ENCODE measurements at places on chromosomes 1 and 21.

DNA sequence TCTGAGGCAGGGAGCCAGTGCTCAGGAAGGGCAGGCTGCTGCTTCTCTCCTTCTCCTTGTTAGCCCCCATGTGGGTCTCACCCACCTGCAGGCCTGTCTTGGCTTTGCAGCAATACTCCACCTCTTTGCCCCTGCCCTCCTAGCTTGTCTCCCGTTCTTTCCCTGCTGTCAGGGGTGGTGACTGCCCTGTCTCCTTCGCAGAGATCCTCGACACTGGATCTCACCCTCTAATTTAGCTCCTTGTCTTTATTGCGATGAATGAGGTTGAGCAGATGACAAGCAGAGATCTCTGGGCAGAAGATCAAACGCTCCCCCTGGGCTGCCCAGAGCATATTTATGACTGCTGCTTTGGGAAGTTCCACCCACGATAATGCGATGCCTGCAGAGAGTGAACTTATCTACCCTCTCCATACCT is 199.2 kb downstream of the ROR1 start:
- no peak for DNase-seq

GRCh38 chr1:166133276-166133841 is 33.4 kb downstream of the FAM78B start:
- no peak for DNase-seq

GRCh38 chr1:21633992-21634805 is 35.0 kb downstream of the RAP1GAP start:
- DNase-seq = no peak

DNA sequence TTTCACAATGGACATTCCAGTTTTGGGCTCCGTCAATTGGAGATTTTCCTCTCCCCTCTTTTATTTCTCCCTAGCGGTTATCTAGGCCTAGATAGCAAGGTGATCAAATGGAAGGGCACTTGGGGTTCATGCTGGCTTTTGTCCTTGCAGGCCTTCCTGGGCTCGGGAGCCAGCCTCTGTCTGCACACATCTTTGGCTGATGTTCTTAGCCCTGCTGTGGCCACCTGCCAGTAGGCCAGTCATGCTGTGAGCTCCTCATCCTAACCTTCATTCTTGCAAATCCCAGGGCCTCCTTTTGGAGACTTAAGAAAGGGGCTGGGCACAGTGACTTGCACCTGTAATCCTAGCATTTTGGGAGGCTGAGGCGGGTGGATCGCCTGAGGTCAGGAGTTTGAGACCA is 13.5 kb downstream of the TIE1 start:
- DNase-seq = no peak

GRCh38 chr1:53025034-53025768 is 36.8 kb upstream of the PODN start:
- DNase-seq = no peak

DNA sequence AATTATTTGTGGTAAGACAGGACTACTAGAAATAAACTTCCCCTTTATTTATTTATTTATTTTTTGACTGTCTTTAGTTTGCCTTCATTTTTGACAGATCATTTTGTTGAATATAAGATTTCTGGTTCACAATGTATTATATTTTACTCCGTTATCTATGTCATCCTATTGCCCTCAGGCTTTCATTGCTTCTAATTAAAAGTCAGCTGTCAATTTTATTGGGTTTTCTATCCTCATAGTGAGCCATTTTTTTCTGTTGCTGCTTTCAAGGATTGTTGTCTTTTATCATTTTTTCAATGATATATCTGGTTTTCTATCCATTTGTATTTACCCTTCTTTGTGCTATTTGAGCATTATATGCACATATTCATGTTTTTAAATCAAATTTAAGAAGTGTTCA is 866.2 kb downstream of the LRRIQ3 start:
- DNase-seq = no peak

- peak; percentile 92 for DNase-seq
These were observed at the start of gene RUNX3 for GRCh38 chr1:24930260-24931145. Gene RUNX3 (minus strand): TSS chr1:24930276. CDS start chr1:24929868, 408 bp downstream.

GRCh38 chr1:189429610-189430009 is 1048.1 kb downstream of the BRINP3 start:
- no peak for DNase-seq

DNA sequence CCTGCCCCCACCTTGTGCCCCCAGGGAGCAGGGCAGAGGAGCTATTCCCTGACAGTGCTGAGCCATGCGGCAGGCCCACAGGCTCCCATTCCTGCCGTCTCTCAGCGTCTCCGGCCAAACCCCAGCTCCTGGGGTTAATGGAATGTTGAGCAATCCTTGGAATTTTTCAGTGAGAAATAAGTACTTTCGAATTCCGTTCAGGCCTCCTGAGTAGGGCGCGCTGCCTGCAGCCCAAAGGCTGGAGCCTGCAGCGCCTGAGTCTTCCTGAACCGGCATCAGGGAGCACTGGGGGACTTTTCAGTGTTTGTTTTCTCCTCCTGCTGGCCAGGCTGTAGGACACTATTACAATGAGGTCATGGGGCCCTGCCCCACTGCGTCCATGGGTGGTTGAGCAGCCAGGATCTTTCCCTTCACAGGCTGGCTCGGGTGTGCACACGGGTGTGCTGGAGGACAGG is 33.3 kb upstream of the CSF1 start:
- DNase-seq = no peak

- DNase-seq = no peak
These were observed 56.7 kb downstream of the SLC44A5 start for GRCh38 chr1:75554181-75554580.

- no peak for DNase-seq
These were observed 670 bp downstream of the COX20 start for GRCh38 chr1:244836135-244836521.

DNA sequence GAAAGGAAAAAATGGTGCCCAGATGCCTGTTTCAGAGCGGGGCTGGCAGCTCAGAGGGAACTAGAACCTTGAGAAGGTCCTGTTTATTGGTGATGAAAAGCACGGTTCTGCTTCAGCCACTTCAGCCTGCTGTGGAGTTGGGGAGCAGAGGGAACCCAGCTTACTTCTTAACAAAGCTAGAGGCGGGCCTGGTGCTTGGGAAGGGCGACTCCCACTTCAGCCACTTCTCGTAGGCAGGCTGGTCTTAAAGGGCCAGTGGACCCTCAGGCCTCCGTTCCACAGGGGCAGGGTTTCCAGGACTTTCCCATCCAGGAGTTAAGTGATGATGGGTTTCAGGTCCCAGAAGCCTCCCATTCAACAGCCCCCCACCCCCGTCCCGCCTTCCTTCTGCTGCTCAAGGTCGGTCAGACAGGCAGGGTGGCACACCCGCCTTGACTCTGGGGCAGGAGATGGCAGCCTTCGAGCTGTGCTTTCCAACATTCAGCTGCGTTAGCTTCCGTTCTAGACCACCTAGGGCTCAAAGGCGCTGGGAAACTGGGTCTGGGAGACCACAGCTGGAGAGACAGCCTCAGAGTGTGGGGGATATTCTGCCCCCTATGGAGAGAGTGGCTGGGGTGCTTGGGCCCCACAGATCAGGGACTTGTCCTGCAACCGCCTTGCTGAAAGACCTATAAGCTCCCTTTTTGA is 3.4 kb downstream of the RUNX3 start:
- no peak for DNase-seq

DNA sequence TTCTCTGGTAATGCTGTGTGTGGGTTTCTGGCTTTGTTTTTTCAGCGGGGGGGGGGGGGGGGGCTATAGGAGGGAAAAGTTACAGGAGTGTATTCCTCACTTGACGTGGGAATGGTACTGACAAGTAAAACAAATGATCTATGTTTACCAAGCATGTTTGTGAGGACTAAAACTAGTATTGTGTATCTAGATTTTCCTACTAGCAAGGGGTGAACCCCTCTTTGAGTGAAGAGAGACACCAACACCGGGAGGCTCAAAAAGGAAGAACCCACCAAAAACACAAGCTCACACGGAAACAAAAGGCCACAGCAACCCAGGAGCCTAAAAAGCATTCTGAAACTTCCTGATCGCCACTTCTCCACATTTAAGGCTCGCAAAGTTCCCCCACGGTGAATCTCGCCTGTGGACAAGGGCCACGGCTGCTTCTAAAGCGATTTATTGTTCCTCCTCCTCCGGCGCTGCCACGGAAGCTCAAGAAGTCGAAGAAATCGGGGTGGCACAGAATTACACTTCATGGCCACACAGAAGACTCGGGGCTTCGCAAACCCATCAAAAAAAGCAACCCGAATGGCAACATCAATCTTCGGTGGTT is 703 bp downstream of the PUM1 start:
- DNase-seq = peak; percentile 36

GRCh38 chr1:15847893-15848142 is 311 bp downstream of the SPEN start:
- no peak for DNase-seq

Measured in activated CD4-positive, alpha-beta T cell treated with anti-CD3 and anti-CD28 coated beads, Interleukin-2, amount 10 ng/mL, durations not matched to agents 7 days and 5 days (primary cell).